CD4-positive, alpha-beta T cell treated with Interleukin-4 for 1 hour (primary cell): ENCODE measurements at places on chromosomes 3 and 15.

DNA sequence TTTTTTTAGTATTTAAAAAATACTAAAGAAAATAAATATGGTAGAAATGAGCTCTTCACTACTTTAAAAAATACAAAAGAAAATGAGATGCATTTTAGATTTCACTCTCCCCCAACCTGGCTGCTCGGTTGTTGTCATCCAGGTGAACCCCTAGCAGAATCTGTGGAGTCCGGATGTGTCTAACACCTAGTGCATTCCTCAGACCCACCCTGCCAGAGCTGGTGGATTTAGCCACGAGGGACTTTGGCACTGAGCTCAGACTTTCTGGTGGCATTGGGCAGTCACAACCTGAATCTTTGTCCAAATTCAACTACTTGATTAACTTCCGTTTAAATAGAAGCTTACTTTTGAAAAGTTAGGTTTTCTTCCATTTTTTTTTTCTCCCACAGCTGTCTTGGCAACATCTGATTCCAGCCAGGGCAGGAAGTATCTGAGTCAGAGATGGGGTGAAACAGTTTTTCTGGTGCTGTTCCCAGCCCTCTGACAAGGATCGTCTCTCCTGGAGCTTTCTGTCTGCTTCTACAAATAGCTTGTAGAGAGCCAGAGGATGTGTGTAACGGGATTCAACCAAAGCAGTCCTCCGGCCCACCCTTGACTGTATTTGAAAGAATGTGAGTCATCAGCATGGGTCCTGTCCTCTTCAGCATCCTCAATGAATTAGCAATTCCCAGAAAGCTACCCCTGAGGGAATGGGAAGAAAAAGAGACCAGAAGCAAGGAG is 301.8 kb upstream of the MCTP2 start:
- no peak for DNase-seq

GRCh38 chr15:56699743-56700142 is 33.6 kb downstream of the ZNF280D start:
- DNase-seq, result no peak

DNA sequence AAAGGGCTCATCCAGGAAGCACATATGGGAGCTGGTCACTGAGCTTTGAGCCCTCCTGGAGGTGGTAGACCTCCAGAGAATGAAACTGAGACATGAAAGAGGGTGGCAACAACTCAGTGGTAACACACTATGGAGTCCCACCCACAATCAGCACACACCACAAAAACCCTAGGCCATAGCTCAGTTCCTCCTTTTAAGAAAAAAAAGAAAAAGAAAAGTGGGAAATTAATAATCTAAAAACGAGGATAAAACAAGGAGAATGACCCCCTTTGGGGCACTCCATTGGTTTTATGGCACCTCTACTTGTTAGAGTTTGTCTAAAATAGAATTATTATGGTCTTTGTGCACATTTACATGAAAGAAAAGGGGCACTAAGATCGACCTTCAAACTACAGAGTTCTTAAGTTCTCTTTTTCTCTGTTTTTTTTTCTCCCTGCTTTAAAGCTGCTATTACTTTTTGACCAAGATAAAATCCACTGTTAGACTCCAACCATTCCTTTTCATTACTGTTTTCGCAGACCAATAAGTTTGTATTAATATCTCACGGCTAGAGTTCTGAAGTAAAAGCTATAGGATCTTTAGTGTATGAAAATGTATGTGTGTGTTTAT is 40.2 kb upstream of the ZBTB20 start:
- DNase-seq, result no peak

- DNase-seq, result no peak
These were observed 7.7 kb upstream of the GNAT1 start for GRCh38 chr3:50183755-50184154.

GRCh38 chr15:70974004-70974832 is 81.6 kb downstream of the LRRC49 start:
- no peak for DNase-seq

DNA sequence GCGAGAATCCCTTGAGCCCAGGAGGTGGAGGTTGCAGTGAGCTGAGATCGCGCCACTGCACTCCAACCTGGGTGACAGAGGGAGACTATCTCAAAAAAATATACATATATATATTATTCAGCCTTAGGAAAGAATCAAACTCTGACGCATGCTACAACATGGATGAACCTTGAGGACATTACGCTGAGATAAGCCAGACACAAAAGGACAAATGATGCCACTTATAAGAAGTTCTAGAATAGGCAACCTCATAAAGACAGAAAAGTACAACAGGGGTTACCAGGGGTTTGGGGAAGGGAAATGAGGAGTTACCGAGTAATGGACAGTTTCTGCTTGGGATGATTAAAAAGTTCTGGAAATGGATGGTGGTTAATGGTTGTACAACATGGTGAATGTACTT is 727 bp downstream of the PDHB start:
- DNase-seq, result no peak

DNA sequence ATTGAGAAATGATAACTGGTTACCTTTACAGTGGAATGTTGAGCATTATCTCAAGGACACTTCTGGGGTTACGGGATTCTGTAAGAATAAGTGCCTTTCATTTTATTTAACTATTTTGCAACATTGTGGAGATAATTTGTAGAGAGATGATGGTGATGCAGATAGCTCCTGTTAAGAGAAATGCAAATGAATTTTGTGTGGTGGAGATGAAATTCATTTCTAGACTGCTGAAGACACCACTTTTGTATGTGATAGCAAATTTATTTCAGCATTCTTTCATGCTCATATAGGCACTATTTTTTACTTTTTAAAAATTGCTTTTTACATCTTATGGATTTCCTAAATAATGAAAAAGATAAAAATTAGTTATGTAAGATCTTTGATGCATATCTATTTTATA is 463.3 kb upstream of the CBLB start:
- DNase-seq, result no peak

DNA sequence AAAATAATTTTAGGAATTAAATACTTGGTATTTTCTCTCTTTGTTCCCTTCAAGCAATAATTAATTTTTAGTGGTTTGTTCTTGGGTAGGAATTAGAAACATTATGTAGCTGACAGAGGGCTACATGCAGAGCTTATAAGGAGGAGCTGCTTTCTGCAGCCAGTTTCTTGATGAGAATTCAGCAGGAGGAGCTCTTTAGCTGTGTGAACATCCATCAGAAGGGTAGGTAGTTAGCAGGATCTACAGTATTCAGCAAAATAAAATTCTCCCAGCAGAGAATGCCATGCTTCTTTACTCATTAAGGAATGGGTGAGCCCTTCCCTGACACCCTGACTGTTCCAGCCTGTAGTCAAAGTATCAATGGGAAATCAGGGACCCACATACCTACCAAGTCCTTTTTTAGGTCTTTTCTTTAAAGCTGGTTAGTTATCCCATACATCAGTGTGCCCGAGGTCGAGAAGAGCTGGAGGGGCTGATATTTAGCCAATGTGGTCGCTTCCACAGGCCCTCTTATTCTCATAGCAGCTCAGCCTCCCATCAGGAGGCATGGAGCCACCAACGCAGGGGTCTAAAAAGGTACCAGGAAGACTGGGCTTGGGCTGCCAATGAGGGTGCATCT is 54.0 kb downstream of the KCNAB1 start:
- DNase-seq, result no peak

DNA sequence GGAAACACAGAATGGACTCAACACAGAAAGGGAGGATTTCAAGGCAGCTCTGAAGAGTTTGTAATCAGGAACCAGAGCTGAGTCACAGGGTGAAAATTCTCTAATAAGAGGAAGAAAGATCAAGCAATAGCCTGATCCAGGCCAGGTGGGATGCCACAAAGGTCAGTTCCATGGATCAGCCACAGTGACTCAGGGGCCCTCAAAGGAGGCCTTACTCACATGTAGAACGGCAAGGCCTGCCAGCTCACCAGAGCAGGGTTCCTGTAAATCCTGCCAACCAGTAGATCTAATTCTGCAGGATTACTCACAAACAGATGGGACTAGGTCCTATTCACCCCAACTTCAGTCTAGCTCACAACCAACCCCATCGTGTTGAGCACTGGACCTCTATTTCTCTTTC is 78.3 kb upstream of the PPP2R3A start:
- no peak for DNase-seq

DNA sequence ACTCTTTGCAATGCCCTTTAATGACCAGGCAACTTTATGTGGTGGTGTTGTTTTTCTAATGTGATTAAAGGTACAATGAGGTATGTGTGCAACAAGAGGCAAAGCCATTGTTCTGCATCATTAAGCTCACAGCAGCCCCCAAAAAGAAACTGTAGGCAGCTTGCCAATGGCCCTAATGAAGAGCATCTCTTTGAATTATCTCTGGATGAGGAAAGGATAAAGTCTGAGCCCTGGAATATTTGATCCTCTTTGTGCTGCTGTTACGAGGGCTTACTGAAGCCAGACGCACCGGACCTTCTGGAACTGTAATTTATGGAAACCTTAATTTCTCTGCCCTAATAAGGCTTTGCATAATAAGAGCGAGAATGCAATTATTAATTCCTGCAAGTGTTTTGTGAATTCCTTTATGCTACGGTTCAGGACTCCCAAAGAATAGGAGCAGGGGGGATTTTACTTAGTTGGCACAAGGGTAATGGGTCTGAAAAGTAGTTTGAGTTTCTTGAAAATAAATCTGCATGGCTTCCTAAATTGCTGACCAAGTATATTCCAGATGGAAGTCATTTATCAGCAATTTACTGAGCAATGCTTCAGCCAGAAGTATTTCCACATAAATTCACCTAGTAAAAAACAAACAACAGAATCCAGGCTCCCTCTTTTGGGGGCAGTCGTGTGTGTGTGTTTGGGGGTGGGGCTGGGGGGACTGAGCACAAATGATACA is 193.4 kb downstream of the PDZRN3 start:
- no peak for DNase-seq

DNA sequence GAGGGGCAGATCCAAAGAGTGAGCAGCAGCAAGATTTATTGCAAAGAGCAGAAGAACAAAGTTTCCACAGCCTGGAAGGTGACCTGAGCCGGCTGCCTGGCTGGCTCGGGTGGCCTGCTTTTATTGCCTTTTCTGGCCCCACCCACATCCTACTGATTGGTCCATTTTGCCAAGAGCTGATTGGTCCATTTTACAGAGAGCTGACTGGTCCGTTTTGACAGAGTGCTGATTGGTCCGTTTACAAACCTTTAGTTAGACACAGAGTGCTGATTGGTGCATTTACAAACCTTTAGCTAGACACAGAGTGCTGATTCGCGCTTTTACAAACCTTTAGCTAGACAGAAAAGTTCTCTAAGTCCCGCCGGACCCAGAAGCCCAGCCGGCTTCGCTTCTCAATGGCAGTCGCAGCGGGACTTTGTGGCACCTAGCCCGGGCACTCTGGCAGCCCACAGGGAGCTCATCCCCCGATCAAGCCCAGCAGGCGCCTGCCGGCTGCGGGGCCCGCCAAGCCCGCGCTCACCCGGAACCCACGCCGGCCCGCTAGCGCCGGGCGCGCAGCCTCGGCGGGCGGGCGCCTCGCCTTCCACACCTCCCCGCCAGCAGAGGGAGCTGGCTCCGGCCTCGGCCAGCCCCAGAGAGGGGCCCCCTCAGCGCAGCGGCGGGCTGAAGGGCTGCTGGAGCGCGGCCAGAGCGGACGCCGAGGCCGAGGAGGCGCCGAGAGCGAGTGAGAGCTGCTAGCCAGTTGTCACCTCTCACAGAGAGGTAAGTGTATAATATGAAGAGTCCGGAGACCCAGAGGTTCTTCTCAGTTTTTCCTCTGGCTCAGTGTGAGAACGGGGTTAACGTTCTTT is 339.2 kb downstream of the CHL1 start:
- no peak for DNase-seq

- no peak for DNase-seq
These were observed 87.1 kb downstream of the ARNT2 start for GRCh38 chr15:80491163-80491847.

- no peak for DNase-seq
These were observed 2.0 kb downstream of the HHATL start for GRCh38 chr3:42700366-42701288.

DNA sequence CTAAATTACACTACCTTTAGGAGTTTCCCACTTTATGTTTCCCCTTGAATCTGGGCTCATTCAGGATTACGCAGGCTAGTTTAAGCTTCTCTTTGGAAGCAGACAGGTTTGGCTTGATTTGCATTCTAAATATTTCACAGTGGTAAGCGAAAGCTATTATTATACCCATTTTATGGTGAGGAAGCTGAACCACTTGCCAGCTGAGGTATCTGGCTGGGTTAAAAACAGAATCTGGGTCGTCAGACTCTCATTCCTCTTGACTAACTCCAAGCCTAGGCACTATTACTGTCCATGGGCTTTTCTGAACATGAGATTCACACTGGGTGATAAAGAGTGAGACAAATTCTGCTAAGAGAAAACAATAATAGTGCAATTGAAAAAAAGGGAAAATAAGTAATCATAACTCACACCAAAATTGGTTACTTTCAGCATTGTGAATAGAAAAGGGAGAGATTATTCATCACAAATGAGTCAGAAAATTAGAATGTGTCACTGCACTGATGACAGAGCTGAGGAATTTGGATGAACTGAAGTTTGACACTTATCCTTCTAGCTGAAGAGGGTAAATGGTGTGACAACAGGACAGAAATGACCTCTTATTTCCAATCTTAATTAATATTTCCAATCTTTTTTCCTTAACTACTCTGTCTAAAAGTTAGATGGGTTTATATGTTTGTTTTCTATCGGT is 211.3 kb downstream of the TIGIT start:
- DNase-seq, result no peak

GRCh38 chr3:125261031-125261430 is 48.5 kb upstream of the SLC12A8 start:
- DNase-seq, result no peak

DNA sequence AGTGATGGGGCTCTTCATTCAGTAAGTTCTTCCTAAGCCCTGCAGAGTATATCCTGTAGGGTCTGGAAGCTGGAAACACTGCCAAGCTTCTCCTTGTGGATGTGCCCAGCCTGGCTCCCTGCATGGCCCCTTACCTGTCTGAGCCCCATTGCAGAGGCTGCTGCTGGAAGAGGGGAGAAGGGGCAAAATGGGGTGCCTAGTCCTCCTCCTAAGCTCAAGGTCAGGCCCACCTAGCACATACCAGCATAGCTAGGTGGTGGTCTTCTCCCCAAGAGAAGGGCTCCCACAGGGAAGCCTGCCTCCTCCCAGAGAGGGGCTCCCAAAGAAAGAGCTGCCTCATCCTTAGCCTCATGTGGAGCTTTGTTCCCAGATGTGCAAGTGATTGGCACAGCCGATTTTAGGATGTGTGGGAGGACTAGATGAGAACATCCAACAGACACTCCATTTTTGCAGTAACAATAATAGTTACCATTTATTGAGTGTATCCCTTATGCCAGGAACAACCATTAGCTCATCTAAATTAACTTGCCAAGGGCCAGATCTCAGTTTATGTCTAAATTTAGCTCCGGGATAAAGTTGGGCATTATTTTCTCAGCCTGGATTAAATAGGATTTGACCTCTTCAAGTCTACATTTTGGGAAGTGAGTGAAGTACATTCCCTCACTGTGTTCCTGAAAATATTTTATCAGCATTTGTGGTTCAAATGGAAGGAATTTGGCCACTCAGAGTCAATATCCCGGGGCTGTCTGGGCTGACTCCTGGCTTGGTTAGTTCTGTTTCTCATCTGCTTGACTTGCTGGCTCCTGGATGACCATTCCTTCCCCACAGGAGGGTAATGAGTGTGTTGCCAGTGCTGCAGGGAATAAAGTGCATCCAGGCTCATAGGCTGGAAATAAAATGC is 291.1 kb upstream of the ROPN1 start:
- DNase-seq, result no peak
